Endothelial cell of umbilical vein (primary cell): ENCODE measurements at places on chromosomes 5 and 9. TPM values are rescaled to one million over a fixed set of nuclear protein-coding genes. Genes with fewer than 3 reads are reported as not detected.

GRCh38 chr9:136855461-136856078, 3.4 kb downstream of the MAMDC4 start:
- H3K27me3 ChIP-seq, result no peaks in the 10 kb centered on the region
- H3K4me3 ChIP-seq, result no peak overlapping the region

- H3K4me3 ChIP-seq, result no peak overlapping the region
- no peak for DNase-seq
- H3K27me3 ChIP-seq, result no peaks in the 10 kb centered on the region
- H3K4me1 ChIP-seq, result peaks cover 12% of the 10 kb centered on the region
- H3K36me3 ChIP-seq, result no peaks in the 10 kb centered on the region
Observed at GRCh38 chr5:160445751-160446150, 24.1 kb downstream of the PTTG1 start.

- no peaks in the 10 kb centered on the region for H3K4me1 ChIP-seq
- H3K4me3 ChIP-seq, result no peak overlapping the region
- no peaks in the 10 kb centered on the region for H3K27me3 ChIP-seq
- DNase-seq, result no peak
- H3K27ac ChIP-seq, result no peak overlapping the region
Observed at GRCh38 chr9:123423311-123423640, 67.3 kb downstream of the CRB2 start.

DNA sequence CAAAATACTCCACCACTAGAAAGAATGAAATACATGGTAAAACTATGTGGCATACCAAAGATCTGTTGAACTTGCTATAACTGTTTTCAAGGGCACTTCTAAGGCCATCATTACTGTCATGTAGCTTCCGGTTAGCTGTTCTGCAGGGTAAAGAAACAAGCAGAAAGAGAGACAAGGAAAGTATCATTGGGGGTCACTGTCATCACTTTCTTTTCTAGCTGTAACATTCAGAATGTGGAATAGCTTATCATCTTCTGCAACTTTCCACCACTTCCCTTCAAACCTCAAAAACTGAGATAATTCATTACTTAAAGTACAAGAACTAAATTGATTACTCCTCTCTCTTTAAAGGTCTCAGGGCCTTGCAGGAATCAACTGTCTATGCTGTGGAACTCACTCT, 57.6 kb downstream of the RASEF start:
- no peaks in the 10 kb centered on the region for H3K27me3 ChIP-seq
- DNase-seq, result no peak

DNA sequence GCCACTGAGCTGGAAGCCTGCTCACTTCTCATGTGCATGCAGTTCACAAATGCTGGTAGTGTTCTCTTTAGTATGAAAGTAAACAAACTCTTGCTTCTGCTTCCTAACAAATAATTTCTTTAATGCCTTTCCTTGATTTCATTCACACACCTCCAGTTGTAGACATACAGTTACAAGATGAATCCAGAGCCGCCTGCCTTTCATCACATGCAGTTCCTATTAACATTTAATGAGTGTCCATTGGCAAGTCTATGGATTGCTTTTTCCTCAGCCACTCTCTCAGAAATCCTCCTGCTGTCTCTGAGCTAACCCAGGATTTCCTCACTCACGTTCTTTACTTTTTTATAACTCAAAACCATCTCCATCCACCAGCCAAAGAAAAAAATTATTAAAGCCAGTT, 408.6 kb downstream of the BNC2 start:
- peaks cover 11% of the 10 kb centered on the region for H3K4me1 ChIP-seq
- H3K27me3 ChIP-seq, result no peaks in the 10 kb centered on the region
- H3K4me3 ChIP-seq, result no peak overlapping the region

- no peak overlapping the region for H3K4me3 ChIP-seq
- no peak for DNase-seq
- no peaks in the 10 kb centered on the region for H3K36me3 ChIP-seq
Observed at GRCh38 chr5:120677481-120677880, 213.4 kb downstream of the PRR16 start.

NTRK2 gene
- 0.05 and 0.13 TPM in 2 replicates for total RNA-seq
